ENCODE measurements at places on chromosomes 3 and 15.

GRCh38 chr3:186506191-186506739 is 37.9 kb downstream of the CRYGS start:
- DNase-seq: no peak

DNA sequence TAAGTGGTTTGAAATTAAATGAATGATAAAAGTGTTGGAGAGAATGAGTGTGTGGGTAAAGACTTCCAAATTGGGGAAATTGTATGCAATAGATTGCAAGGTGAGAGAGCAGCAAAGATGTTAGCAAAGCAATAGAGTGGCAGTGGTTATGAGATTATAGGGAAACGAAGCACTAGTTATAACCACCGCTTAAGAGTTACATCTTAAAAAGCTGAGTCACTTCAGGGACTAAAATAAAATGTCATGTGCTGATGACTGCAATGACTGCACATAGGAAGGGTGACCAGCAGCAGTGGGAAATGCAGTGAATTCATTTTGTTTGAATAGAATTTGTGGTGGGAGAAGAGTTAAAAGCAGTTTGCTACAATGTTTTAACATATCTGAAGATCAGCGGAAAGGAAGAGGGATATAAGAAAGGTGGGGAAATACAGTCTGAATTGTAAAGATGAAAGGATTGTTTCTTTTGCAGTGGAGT is 127.3 kb downstream of the RAP2B start:
- DNase-seq: no peak

DNA sequence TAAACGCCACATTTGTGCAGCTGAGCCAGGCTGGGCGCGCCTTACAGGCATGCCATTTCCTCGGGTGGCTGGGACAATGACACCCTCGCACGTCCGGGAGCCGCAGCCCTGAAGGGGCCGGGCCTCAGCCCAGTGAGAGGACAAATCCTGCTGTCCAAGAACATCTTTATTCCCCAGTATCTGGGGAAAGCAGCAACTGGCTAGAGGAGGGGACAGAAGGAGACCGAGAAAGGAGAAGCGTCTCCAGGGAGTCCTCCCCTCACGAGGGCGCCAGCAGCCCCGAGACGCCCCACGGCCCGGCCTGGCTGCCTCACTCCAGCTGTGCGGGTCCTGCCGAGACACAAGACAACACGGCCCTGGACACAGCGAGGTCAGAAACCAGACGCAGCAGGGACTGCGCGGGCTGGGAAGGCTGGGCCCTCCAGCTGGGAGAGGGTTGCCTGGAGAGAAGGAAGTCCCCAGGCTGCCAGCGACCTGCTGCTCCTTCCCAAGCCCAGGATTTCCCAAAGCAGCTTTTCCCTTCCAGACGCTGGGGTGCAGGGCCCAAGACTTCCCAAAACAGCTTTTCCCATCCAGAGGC is 130.2 kb downstream of the CHSY1 start:
- peak; percentile 40 for DNase-seq

DNA sequence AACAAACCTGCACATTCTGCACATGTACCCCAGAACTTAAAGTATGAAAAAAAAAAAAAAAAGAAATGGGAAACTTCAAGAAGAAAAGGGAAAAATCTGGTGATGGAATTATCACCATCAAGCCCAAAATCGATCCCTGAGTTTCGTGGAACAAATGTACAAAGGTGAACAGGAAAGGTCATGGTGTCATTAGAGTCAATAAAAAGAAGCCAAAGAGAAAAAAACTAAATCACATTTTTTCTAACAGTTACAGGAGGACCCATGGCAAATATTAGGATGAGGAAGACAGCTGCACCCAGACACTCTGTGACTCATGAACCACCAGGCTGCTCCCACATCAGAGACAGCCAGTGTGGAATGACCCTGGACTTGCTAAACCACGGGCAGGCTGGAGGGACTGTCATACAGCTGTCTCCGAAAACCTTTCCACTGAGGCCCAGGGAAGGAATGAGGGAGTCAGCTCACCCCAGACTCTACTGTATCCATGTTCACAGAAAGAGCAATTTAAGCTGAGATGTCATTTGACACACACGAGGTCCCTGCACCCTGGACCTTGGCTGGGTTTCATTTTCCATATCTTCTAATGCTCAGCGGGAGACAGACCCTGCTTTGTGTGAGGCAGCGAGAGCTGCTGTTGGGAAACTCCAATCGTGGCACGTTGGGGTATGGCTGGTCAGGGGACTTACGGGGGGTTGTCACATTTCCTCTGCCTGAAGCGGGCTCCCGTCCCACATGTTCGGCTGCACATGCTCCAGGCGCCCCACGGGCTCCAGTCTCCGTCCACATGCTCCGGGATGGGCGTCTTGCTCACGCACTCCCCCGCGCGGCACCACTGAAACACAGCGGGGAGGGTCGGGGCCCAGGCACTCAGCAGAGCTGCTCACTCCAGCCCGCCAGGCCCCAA is 210.2 kb downstream of the ADAMTS17 start:
- peak; percentile 8 for DNase-seq

- no peak for DNase-seq
Observed at GRCh38 chr3:170132335-170132734, 49.2 kb downstream of the PHC3 start.

- DNase-seq: no peak
Observed at GRCh38 chr3:55376753-55377347, 110.3 kb downstream of the WNT5A start.

DNA sequence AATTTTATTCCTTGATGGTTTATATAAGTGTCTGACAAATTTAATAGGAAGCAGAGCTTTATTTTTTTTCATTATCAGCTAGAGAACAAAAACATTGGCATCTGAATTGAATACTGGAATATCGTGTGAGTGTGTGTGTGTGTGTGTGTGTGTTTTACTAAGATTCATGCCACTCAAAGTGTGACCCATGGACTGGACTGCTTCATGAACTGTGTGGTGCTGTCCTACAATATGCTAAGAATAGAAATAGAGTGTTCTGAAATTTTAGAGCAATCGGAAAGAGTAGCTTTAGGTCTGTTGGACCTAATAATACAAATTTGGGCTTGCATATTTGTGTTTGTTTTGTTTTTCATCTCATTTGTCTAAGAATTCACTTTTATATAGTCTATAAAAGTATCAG is 89.6 kb downstream of the MITF start:
- DNase-seq: no peak

GRCh38 chr3:98766924-98767323 is 3.8 kb downstream of the ST3GAL6 start:
- no peak for DNase-seq

DNA sequence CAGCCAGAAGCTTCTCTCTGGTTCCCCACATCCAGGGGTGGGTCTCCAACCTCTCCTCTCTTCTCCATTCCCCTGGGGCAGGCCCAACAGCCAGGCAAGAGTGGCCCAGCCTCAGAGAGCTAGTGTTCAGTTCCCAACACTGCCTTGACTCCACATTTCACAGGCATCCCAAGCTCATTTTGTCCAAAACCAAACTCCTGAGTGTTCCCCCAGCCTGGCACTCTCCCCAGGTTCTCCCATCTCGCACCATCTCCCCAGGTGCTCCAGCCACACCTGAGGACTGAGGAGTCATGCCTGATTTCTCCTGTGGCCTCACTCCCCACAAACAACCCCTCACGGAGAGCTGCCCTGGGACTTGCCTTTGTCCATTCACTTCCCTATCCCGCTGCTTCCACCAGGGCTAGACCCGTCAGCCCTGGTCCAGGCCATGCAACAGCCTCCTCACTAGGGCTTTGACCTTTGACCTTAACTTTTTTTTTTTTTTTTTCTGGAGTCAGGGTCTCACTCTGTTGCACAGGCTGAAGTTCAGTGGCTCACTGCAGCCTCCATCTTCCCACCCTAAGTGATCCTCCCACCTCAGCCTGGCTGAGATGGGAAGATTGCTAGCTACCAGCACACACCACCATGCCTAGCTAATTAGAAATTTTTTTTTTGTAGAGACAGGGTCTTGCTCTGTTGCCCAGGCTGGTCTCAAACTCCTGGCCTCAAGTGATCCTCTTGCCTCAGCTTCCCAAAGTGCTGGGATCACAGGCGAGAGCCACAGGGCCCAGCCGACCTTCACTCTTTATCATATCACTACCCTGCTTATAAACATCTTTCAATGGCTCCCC is 3.9 kb upstream of the CSK start:
- DNase-seq: no peak

GRCh38 chr15:73746261-73746660 is 6.9 kb downstream of the INSYN1 start:
- DNase-seq: no peak

GRCh38 chr3:123336001-123336400 is 112.9 kb downstream of the ADCY5 start:
- DNase-seq: no peak

- DNase-seq: no peak
Observed at GRCh38 chr3:183823963-183824362, 1.4 kb downstream of the MAP6D1 start.

- DNase-seq: no peak
Observed at GRCh38 chr3:45826908-45827307, 15.0 kb downstream of the LZTFL1 start.

DNA sequence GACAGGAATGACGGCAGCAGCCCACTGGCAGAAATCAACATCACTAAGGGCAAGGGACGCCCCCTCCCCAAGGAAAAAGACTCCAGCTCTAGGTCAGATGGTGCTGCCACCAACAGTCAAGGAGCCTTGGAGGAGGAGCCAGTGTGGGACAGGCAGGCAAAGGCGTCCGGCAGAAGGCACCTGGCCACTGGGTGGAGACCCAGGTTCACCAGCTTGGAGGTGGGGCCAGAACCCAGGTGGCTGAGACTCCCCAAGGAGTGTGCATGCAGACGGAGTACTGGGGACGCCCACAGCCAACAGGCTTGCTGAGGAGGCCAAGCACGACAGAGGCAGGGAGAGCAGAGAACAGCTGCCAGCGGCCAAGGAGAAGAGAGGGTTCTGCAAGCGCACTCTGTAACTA is 35.2 kb downstream of the PTPN23 start:
- DNase-seq: no peak

GRCh38 chr15:52797625-52798501 is 7.7 kb upstream of the ONECUT1 start:
- no peak for DNase-seq
